Foreskin melanocyte (primary cell): ENCODE measurements at places on chromosomes 3 and 15.

- DNase-seq: no peak
Measured at GRCh38 chr15:60679256-60679655, 200.3 kb upstream of the ICE2 start.

DNA sequence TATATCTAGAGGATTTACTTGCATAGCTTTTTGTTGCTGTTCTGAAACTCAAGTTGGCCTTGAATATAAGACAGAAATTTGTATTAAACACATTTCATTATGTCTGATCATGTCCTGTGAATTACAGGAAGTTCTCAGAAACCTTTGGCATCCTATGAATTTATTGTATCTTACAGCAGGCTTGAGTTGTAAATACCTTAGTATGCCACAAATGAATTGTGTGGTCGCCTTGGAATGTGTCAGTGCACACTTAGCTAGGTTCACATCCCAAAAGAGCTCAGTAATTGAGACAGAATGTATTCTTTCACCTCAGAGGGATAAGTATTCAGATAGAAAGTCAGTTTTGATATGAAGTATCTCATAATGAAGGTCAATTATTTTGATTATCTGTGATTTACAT, 83.4 kb downstream of the NEK11 start:
- peak; percentile 6 for DNase-seq

GRCh38 chr3:72411126-72411525, 437.1 kb downstream of the SHQ1 start:
- DNase-seq: no peak

- no peak for DNase-seq
Measured at GRCh38 chr3:113828600-113828999, 10.0 kb upstream of the GRAMD1C start.

DNA sequence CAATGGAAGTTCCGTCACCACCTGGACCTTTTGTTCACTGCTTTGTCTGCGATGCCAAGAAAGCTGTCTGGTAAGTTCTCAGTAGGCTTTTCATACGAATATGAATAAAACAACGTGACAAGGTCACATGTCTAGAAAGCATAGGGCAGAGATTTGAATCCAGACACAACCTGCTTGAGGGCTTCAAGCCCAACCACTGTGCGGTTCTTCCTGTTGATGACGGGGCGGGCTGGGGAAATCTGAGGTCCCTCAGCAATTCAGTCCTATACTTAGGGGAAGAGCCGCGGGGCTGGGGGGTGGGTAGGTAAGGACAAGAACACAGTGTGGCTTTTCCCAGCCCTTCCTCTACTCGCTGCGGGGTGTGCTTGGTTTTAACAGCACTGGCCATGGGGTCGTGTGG, 32.4 kb upstream of the SMAD3 start:
- DNase-seq: peak; percentile 66
